T follicular helper cell (primary cell): ENCODE measurements at places on chromosomes 4 and X.

GRCh38 chr4:105162123-105162796, 15.6 kb downstream of the TET2 start:
- no peak for DNase-seq

DNA sequence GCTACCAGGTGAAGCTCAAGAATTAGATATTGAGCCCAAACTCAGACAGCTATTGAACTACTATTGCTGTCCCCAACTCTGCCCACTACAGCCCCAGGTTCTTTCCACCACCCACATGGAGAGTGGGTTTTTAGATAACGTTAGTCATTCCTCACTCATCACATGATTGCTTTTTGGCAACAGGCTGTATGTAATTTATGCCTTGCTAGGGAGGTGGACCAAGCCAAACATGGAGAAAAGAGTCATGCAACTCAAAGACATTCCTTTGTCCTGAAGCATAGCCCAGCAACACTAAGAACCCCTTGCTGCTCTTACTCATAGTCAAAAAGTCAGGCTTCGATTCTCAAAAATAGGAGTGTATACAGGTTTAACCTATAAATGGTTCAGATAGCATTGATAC, 275.9 kb upstream of the VCX3A start:
- DNase-seq, result no peak

DNA sequence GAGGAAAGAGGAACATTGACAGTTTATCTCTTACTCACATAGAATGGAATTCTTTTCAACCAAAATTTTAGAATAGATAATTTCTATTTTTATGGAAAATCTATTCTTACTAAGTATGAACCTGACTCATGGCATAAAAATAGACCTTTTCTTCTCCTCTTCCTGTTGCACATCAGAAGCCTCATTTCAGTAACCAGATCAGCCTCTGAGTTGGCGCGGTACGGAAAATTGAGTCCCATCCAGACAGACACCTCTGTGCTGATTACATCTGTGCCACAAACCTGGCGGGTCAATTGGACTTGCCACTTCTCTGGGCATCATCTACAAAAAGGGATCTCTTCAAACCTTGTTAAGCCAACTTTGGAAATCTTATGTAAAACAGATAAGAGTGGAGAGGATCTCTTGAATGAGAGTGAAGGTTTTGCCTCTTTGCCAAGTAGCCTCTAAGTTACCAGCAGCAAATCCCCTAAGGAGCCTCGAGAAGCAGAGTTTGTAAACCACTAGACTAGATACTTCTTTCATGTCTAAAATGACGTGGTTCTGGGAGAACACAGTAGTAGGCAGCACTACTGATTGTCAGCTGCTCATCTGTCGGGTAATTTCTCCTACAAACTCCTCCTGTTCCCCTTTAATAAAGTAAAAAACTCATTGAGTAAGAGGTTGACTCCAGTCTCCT, 37.4 kb downstream of the TENM3 start:
- no peak for DNase-seq

DNA sequence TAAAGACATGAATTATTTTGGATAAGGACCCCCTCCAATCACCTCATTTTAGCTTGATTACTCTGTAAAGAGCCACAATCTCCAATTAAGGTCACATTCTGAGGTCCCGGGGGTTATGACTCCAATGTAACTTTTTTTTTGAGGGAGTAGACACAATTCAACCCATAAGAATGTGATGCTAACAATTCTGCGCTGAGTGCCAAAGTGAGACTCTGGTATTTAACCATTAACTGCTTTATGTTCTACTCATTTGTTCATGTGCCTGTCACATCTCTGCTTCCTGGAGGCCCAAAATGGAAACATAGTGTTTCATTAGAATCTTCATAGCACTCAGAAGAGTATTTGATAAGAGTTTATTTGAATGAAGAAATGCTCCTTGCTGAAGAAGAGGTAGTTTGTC, 234.8 kb downstream of the CPE start:
- no peak for DNase-seq

DNA sequence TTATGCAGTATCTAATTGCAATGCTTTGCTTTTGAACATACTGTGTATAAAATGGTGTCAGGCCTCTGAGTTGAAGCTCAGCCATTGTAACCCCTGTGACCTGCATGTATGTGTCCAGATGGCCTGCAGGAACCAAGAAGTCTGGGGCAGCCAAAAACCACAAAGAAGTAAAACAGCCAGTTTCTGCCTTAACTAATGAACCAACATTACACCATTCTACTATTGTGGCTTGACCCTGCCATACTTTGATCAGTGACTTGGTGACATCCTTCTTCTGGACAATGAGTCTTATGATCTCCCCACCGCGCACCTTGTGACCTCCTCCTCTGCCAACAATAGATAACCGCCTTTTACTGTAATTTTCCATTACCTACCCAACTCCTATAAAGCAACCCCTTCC, 131.6 kb downstream of the CBLL2 start:
- DNase-seq, result no peak

GRCh38 chr4:188989371-188989770, 850.1 kb downstream of the TRIML1 start:
- DNase-seq, result no peak

DNA sequence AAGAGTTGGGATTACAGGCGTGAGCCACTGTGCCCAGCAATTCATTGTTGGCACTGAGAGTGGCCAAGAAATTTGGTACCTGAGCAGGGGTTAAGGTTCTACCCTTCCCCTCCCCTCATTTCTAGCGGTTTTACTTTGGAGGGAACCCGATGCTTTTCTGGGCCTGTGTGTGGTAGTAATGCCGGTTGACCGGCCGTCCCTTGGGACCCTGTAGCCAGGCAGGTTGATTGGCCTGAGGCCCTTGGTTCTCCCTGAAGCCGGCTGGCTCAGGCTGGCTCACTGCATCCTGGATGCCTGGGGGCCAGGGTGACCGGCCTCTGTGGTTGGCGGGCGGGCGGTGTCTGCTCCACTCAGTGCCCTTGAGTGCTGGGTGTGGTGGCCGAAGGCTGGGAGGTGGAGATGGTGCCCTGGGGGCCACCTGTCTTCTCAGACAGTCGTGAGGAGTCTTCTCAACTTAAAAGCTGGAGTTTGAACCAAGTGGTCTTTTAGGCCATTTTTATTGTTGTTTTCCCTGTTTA, 45.6 kb downstream of the RGS12 start:
- no peak for DNase-seq

GRCh38 chr4:92101737-92102172, 202.0 kb upstream of the GRID2 start:
- DNase-seq, result no peak
